Sigmoid colon (tissue), 7 donors: ENCODE measurements at places on chromosomes 3 and 15.
A peak's percentile ranks its signal among the peaks of the same experiment; 100 is the strongest.

- peaks cover 7% of the 10 kb centered on the region for H3K4me1 ChIP-seq
- no peak for DNase-seq
- no peak overlapping the region for H3K27ac ChIP-seq
- no peak overlapping the region for H3K4me3 ChIP-seq
- H3K36me3 ChIP-seq: no peaks in the 10 kb centered on the region
Observed at GRCh38 chr15:64552281-64552948, 92.0 kb downstream of the ZNF609 start.

- peaks cover 10% of the 10 kb centered on the region for H3K4me1 ChIP-seq
- no peaks in the 10 kb centered on the region for H3K36me3 ChIP-seq
- H3K4me3 ChIP-seq: no peak overlapping the region
Observed at GRCh38 chr15:59369597-59369996, 3.1 kb downstream of the MYO1E start.

GRCh38 chr3:159843840-159844730 lies 144.6 kb upstream of the IL12A start:
- H3K27ac ChIP-seq: peak overlapping the region; percentile 84
- H3K36me3 ChIP-seq: no peaks in the 10 kb centered on the region
- no peaks in the 10 kb centered on the region for H3K27me3 ChIP-seq
- no peak for DNase-seq
- peaks cover 93% of the 10 kb centered on the region for H3K4me1 ChIP-seq

DNA sequence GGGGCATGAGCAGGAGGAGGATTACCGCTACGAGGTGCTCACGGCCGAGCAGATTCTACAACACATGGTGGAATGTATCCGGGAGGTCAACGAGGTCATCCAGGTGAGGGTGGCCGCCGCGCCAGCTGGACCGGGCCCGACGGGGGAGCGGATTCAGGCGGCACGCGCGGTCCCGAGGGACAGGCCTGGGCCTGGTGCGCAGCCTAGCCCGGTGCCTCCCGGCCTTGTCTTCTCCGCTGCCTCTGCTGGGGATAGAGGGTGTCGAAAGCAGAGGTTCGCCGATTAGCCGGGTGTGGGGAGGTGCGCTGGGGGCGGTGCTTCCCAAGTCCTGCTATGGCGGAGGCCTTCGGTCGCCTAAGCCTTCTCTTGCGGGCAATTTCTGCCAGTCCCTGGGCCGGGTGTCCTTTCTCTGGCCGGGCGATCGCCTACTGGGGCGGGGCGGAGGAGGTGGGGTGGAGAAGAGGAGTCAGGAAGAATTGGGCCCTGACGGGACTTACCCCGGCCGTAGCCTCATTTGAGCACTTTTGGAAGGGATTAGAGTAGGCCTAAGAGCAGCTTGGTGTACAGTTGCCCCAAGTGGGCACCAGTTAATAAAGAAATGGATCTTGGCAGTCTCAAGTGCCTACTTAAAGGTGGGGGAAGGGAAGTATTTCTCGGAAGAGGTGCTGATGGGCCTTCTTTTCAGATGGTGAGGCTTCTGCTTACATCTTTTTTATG lies 940 bp downstream of the ARIH1 start:
- H3K4me1 ChIP-seq: peaks cover 52% of the 10 kb centered on the region
- peak overlapping the region; percentile 99 for H3K27ac ChIP-seq
- peak overlapping the region; percentile 85 for H3K4me3 ChIP-seq
- no peaks in the 10 kb centered on the region for H3K27me3 ChIP-seq

DNA sequence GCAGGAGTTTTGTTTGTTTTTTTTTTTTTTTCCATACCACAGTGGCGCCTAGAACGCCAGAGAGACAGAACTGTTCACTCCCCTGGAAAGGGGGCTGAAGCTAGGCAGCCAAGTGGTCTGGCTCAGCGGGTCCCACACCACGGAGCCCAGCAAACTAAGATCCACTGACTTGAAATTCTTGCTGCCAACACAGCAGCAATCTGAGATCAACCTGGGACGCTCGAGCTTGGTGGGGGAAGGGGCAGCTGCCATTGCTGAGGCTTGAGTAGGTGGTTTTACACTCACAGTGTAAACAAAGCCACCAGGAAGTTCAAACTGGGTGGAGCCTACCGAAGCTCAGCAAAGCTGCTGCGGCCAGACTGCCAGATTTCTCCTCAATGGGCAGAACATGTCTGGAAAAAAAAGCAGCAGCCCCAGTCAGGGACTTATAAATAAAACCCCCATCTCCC lies 29.8 kb downstream of the SPICE1 start:
- no peaks in the 10 kb centered on the region for H3K4me1 ChIP-seq
- H3K36me3 ChIP-seq: peaks cover 7% of the 10 kb centered on the region
- no peak for DNase-seq
- no peak overlapping the region for H3K27ac ChIP-seq

DNA sequence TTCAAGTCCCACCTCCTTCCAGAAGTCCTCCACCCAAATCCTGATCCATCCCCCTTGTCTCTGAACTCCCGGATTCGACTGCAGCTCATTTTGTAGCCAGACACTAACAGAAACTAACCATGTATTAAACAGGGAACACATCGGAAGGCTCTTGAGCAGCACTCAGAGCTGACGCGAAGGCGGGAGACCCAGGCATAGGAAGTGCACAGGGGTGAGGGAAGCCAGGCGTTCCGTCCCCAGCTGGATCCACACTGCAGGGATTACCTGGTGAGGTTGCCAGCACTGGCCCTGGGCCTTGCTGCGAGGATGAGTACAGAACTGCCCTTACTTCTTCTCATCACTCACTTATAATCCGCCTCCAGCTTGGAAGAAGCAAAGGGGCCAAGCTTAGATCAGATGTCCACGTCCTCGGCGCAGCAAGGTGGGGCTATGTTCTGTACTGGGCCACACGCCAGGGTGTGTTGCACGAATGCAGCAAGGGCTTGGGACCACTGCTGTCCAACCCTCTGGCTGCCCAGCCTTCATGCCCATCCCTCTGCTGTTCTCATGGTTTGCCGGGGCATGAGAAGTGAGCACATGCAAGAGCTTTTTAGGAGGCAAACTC lies 124.2 kb upstream of the SMAD3 start:
- H3K27ac ChIP-seq: no peak overlapping the region
- H3K36me3 ChIP-seq: no peaks in the 10 kb centered on the region
- peaks cover under 1% of the 10 kb centered on the region for H3K4me1 ChIP-seq
- DNase-seq: peak; percentile 66
- no peak overlapping the region for H3K4me3 ChIP-seq

- no peaks in the 10 kb centered on the region for H3K4me1 ChIP-seq
- H3K27me3 ChIP-seq: no peaks in the 10 kb centered on the region
- H3K27ac ChIP-seq: no peak overlapping the region
- no peak overlapping the region for H3K4me3 ChIP-seq
- H3K36me3 ChIP-seq: no peaks in the 10 kb centered on the region
Observed at GRCh38 chr3:136685882-136686281, 66.3 kb downstream of the STAG1 start.

- no peaks in the 10 kb centered on the region for H3K4me1 ChIP-seq
- DNase-seq: no peak
- no peaks in the 10 kb centered on the region for H3K27me3 ChIP-seq
- H3K27ac ChIP-seq: no peak overlapping the region
- no peaks in the 10 kb centered on the region for H3K36me3 ChIP-seq
- no peak overlapping the region for H3K4me3 ChIP-seq
Observed at GRCh38 chr15:38530113-38530512, 34.5 kb downstream of the RASGRP1 start.

- H3K4me3 ChIP-seq: no peak overlapping the region
- H3K4me1 ChIP-seq: peaks cover 35% of the 10 kb centered on the region
- no peak overlapping the region for H3K27ac ChIP-seq
- H3K27me3 ChIP-seq: no peaks in the 10 kb centered on the region
- DNase-seq: no peak
Observed at GRCh38 chr3:112685420-112685819, 44.5 kb upstream of the CCDC80 start.

GRCh38 chr3:38015485-38015884 lies 14.0 kb downstream of the PLCD1 start:
- no peaks in the 10 kb centered on the region for H3K4me1 ChIP-seq
- H3K4me3 ChIP-seq: no peak overlapping the region
- peak; percentile 49 for DNase-seq
- peaks cover 27% of the 10 kb centered on the region for H3K36me3 ChIP-seq
- no peak overlapping the region for H3K27ac ChIP-seq
- H3K27me3 ChIP-seq: no peaks in the 10 kb centered on the region

DNA sequence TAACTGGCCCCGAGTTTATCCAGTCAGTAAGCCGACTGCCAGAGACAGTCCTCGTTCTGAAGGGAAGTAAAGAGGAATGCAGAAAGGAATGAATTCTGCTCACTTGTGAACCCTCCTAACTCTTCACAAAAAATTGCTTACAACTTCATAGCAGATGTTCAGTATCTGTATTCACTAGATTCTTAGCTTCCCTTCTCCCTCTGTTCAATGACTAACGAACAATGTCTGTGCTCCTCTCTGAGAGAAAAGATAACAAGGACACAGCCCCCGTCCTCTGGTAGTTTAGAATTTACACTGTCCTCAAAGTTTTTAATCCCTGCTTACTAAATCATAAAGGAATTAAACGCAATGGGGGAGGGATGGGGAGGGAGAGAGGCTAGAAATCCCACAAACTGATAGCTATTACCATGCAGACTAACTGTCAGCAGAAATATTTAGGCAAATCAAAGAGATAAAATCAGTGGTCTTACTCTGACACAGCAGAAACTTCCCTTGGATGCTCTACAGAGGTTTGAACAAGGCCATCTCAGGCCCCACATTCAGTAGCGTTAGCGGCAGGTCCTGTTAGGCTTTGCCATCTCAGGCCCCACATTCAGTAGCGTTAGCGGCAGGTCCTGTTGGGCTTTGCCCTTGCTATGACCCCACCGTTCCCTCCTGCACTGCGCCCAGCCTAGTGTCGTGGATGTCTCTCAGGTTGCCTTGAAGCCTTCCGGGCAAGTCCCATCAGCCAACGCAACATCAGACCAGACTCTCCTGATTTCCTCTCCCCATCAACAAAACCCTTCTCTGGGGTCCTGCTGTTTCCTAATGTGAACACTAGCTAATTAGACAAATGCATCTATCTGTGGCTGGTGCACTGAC lies 23.4 kb downstream of the NRROS start:
- peaks cover 3% of the 10 kb centered on the region for H3K4me1 ChIP-seq
- H3K36me3 ChIP-seq: peaks cover 6% of the 10 kb centered on the region
- H3K27me3 ChIP-seq: no peaks in the 10 kb centered on the region
- DNase-seq: no peak
- no peak overlapping the region for H3K4me3 ChIP-seq
- no peak overlapping the region for H3K27ac ChIP-seq

DNA sequence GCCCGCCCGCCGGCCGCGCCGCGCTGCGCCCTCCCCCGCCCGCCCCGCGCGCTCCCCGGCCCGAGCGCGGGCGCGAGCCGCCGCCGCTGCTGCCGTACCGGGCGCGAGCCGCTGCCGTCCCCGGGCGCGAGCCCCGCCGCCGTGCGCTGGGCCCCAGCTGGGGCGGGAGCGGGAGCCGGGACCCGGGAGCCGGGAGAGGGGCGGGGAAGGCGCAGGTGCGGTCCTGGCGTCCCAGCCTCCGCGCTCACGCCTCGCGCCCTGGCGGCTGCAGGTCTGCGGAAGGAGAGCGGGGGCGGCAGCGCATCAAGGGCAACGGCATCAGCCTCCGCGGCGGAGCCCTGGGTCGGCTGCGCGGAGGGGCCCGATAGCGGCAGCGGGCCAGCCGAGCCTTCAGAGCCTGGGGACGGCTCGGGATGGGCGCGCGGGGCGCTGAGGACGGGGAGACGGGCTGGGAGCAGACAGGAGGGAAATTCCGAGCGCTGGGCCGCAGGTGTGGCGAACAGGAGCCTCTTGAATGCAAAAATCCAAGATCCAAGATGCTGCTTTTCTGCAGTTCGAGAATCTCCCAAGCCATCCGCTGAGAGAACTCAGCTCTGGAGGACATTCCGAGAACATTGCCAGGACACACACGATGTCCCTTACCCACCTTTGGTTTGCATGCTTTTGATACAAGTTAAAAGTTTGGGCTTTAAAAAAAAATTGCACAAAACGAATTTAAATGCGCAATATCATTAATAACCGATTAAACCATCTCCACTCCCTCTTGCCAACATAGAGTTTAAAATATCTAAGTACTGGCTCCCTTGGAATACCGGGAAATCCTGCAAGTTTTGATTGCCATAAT lies 251.1 kb downstream of the TJP1 start:
- peaks cover 8% of the 10 kb centered on the region for H3K4me1 ChIP-seq
- H3K27ac ChIP-seq: no peak overlapping the region
- H3K36me3 ChIP-seq: no peaks in the 10 kb centered on the region
- peaks cover 4% of the 10 kb centered on the region for H3K27me3 ChIP-seq

DNA sequence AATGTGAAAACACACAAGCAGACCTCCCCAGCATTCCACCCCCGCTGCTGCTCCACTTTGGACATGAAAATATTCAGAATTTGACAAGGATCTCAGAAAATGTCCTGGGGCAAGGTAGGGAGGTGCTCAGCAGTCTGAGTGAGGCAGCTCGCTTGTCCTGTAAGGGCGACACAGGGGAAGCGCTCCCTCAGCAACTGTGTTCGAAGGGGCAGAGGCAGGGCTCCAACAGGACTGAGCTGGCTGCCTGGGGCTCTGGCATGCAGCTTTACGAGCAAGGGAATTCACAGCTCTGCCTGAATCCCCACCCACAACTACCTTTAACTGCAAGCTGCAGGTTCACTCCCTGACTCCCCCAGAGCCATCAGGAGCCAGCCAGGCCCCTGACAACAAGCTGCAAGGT lies 287.0 kb upstream of the LYSMD4 start:
- H3K27ac ChIP-seq: no peak overlapping the region
- H3K27me3 ChIP-seq: no peaks in the 10 kb centered on the region

GRCh38 chr15:96860741-96861140 lies 530.2 kb downstream of the NR2F2 start:
- no peak for DNase-seq
- no peak overlapping the region for H3K4me3 ChIP-seq
- no peaks in the 10 kb centered on the region for H3K36me3 ChIP-seq
- no peaks in the 10 kb centered on the region for H3K4me1 ChIP-seq
- H3K27me3 ChIP-seq: no peaks in the 10 kb centered on the region
- no peak overlapping the region for H3K27ac ChIP-seq

DNA sequence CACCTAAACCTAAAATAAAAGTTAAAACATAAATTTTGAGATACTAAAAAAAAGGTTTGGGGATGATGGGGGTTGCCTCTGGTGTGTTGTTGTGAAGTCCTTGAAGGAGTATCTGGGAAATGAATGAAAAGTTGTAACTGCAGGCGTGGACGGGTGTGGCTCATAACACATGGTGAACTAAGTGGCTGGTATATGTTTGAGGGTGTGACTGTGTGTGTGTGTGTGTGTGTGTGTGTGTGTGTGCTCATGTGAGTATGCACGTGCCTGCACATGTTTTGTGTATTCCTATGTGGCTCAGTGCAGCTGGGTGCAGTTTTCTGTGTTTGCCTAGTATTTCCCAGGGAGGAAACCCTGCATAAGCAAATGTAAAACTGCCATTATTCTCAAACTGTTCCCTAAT lies 229.9 kb upstream of the TRIM42 start:
- no peak overlapping the region for H3K4me3 ChIP-seq
- DNase-seq: no peak
- H3K4me1 ChIP-seq: no peaks in the 10 kb centered on the region
- no peaks in the 10 kb centered on the region for H3K27me3 ChIP-seq
